Stimulated activated CD8-positive, alpha-beta memory T cell treated with anti-CD3 and anti-CD28 coated beads, Interleukin-4, amount 100 ng/mL, for 4 hours (primary cell): ENCODE measurements at places on chromosomes 3 and 15.

DNA sequence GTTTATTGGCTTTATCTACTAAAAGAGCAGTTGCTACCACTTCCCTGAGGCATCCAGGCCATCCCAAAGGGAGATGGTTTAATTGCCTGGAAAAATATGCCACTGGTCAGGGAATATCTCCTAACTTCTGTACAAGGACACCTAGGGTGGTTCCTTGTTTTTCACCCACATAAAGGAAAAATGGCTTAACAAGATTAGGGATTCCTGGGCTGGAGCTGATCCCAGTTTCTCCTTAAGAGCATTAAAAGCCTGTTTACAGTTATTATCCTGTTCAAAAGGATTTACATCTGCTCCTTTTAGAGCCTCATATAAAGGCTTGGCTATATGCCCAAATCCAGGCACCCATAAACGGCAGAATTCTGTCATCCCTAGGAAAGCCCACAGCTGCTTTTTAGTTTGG is 70.2 kb upstream of the WNT7A start:
- DNase-seq, result no peak

GRCh38 chr3:126395846-126396513 is 1.3 kb downstream of the CFAP100 start:
- DNase-seq, result no peak

- no peak for DNase-seq
Observed at GRCh38 chr3:37779289-37780152, 82.2 kb upstream of the CTDSPL start.

- no peak for DNase-seq
Observed at GRCh38 chr3:170553788-170554757, 31.8 kb downstream of the SLC7A14 start.

GRCh38 chr3:138202945-138203701 is 16.0 kb downstream of the ARMC8 start:
- no peak for DNase-seq

GRCh38 chr3:155572085-155572484 is 172.8 kb downstream of the PLCH1 start:
- no peak for DNase-seq

GRCh38 chr3:107201146-107201545 is 176.1 kb upstream of the CCDC54 start:
- no peak for DNase-seq

DNA sequence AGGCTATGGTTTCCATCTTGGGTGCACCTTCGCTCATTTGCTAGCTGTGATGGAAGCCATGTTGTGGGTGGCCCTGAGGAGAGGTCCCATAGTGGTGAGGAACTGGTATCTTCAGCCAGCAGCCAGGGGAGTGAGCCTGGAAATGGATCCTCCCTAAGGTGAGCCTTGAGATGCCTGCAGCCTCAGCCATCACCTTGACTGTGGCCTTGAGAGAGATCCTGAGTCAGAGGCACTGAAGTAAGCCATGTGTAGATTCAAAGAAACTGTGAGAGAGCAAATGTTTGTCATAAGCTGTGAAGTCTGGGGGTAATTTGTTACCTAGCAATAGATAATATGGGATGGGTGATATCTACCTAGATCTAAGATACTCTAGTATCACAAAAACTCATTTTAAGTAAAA is 105.3 kb downstream of the SNRK start:
- no peak for DNase-seq

DNA sequence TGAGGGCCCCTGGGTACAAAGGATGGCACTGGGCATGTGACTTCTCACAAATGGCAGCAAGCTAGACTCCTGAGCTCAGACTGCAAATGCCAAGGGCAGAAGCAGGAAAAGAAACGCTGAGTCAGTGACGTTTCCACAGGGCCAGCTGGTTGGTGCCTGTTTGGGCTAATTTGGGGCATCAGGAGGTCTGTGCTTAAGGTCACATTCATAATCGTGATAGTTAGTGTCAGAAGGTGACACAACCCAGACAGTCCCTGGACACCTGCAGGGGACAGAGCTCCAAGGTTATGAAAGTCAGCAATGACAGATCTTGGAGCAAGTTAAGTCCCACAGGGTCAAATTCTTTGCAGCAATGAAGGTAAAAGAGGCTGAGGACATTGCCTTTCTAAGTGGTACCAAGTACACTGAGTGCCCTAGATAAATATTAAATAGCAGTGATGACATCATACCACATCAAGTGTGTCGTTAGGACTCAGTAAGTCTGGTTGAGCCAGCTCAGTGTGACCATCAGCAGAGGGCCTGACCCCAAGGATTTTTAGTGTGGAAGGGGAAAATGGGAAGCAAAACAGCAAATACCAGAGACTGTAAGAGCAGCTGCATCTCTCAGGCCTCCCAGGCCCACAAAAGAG is 556.9 kb upstream of the CFAP20DC start:
- no peak for DNase-seq

DNA sequence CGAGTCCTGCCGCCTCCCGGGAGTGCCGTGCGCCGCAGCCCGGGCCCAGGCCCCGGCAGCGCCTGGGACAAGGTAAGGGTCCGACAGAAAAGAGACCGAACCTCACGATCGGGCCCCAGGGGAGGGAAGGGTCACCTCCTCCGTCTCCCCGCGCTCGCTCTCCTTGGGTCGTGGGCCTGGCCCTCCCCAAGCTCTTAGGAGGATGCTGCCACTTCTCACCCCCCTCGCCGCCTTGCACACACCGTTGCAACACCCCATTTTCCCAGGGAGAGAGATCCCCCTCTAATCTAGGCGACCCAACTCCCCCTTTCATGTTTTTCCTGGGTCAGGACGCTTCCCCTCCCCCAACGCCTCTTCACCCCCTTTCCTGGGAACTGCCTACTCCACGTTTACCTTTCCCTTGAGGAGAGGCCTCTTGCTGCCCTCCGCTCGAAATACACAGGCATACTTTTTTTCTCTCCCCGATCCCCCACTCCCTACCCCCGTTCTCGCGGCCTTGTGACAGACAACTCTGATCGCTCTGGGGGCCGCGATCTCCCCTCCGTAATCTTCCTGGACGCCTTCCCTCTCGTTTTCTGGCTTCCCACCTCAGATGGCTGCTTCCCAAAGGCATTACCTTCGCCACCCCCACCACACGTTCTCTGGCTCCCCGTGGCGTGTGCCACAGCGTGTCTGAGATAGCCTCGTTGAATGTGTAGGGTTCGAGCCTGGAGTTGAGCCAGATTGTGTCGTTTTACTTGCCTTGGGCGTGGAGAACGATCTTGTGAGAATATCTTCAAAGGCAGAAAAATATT is 688 bp downstream of the SETD5 start:
- no peak for DNase-seq

DNA sequence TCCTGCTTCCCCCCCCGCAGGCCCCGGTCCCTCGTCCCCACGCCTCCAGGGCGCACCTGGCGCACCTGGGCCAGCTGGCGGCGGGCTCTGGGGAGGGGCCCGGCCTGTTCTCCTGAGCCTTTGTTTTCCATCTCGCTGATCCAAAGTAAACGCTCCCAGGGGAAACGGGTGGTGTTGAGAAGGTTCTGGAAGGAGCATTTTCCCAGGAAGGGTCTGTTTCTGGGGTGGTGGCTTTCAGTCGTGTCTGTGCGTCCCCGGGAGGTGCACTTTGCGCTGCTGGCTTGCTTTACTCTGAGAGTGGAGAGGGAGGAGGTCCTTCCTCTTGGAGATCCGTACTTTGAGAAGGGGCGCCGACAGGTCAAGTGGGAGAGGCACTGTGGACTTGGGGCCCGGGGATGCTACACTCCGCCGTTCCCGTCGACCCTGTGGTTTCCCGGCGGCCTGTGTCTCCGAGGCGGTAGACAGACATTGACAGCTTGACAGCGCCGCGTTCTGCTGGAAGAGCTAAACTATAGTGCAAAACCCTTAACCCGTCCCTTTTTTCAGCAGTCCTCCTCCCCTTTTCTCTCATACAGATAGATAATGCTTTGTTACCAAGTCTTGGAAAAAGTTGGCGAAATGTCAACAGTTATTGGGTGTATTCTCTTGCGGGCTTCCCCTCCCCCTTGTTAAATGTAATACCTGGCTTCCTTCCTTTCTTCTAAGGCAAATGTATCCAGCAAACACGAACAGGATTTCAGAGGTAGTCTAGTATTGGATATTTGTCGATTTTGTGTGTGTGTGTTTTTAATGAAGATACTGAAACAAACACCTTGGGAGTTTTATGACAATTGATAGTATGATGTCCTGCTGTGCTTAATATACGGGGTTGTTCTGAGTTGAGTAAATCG is 6.5 kb downstream of the TPM1 start:
- DNase-seq, result no peak

DNA sequence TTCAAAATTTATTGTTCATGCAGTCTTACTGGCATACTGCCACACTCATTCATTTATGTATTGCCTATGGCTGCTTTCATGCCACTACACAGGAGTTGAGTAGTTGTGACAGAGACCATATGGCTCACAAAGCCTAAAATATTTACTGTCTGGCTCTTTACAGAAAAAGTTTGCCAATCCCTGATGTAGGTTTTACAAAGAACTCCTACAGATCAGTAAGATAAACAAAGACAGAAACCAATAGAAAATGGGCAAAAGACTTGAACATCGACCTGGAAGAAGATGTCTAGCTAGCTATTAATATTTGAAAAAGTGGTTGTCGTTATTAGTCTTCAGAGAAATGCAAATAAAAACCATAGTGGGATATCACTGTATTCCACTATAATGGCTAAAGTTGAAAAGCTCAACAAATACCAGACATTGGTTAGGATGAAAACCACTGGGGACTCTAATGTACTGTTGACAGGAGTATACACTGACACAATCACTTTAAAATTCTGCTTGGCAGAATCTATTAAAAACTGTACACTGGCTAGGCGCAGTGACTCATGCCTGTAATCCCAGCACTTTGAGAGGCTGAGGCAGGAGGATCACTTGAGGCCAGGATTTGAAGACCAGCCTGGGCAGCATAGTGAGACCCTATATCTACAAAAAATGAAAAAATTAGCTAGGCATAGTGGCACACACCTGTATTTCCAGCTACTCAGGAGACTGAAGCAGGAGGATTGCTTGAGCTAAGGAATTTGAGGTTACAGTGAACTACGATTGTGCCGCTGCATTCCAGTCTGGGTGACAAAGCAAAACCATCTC is 87.7 kb downstream of the NEO1 start:
- DNase-seq, result no peak

DNA sequence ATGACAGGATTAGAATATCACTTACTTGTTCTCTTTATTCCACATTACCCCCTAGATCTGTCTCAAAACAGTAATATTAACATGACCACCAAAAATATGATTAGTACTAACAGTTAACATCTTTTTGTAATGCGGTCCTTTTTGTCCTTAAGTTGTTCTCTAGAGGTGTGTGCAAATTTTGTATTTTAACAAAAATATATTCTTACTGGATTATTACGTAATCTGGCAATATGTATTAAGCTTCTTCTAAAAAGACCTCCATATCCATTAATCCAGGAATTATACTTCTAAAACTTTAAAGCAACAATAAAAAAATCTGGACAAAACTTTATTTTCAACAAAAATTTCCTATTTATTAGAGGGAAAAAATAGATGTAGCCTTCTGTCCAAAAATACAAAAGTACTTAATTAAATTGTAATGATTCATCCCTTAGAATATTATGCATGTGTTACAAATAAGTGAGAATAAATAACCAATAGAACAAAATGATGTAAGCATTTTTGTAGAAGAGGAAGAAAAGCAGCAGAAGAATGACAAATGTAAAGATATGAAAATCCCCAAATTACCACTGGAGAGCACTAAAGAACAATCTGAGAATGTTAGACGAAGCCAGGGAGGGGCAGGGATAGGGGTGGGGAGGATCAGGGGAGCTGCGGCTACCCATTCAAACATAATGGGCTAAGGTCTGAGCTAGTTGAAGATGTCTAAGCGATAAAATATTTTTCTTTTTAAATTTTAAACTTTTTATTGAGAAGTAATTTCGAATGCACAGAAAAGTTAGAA is 945.6 kb downstream of the MCTP2 start:
- no peak for DNase-seq

GRCh38 chr15:77201665-77202064 is 130.8 kb upstream of the TSPAN3 start:
- no peak for DNase-seq
